ENCODE measurements at places on chromosomes 6 and 20.

DNA sequence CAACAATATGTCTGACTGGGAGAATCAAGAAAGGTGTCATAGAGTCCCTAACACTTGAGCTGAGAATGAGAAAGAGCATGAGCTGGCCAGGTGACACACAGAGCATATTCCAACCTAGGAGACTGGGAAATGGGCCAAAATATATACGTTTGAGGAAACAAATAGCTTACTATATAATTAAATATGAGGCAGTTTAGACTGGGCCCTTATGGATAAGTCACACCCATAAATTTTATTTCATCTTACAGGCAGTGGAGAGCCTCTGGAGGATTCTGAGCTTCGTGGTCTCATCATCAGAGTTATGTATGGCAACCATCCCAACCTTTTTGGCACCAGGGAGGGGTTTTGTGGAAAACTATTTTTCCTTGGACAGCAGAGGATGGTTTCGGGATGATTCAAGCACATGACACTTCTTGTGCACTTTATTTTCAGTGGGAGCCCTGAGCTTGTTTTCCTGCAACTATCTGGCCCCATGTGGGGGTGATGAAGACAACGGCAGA lies 12.9 kb upstream of the NQO2 start:
- peak; percentile 87 for DNase-seq

GRCh38 chr6:129590408-129591022 lies 119.5 kb downstream of the ARHGAP18 start:
- peak; percentile 92 for DNase-seq

GRCh38 chr6:35341557-35341956 lies 801 bp upstream of the PPARD start:
- DNase-seq: no peak

- DNase-seq: no peak
These were observed 35.2 kb upstream of the EPHA7 start for GRCh38 chr6:93454533-93454932.

Data from amniotic epithelial cell (primary cell).